ENCODE measurements at places on chromosomes 11 and 22.

DNA sequence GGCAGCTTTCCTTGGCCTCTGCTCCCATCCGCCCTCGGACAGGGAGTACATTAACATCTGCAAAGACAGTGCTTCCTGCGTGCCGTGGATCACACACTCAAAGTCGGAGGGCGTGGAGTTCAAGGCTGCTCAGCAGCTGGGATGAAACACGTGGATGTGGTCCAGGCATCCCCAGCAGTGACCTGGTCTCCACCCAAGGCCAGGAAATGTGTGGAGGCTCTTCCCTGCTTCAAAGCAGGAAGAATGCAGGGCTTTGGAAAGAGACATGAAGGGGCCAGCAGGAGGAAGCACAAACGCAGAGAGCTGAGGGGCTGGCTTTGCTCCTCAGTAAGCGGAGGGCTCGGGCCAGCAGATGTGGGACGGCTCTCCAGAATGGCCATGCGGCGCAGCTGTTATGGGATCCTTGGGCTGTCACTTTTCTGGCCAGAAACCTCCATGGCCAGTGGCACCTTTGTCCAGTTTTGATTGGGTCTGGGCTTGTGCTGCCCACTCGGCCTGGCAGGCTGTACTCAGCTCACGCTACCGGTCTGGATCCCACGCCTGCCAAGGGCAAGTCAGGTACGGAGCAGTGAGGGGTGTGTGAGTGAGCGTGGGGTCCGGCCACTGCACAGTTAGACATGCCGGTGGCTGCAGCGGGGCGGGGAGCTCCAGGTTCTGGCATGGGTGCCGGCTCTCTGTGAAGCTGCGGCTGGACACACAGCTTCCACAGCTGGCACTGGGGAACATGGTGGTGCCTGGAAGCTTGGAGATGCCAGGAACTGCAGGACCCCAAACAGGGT lies 438.0 kb downstream of the TBC1D22A start:
- no peak for DNase-seq

- DNase-seq, result no peak
These were observed 26.6 kb downstream of the LDLRAD3 start for GRCh38 chr11:35970445-35970844.

GRCh38 chr11:34825670-34826383 lies 90.4 kb downstream of the APIP start:
- no peak for DNase-seq

- peak; percentile 47 for DNase-seq
These were observed 792.5 kb upstream of the LRRC4C start for GRCh38 chr11:42251984-42252383.

- DNase-seq, result no peak
These were observed 29.8 kb upstream of the PLET1 start for GRCh38 chr11:112290493-112290850.

Data from brain microvascular endothelial cell (primary cell).